ENCODE measurements at places on chromosomes 7 and 10.

DNA sequence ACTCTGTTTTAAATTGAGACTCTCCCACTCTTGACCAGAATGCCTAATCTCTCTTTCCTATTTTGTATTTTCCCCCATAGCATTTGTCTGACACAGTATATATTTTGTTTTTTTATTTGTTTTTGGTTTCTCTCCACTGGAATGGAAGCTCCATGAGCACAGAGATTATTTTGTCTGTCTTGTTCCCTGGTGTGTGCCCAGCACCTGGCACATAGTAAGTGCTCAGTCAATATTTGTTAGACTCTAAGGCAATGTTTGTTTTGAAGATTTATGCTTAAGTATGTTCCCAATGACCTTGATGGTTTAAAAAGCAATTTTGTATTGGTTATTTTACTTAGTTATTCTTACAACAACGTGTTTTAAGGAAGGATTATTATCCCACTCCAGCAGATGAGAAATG is 201.8 kb downstream of the DYNC1I1 start:
- no peak for DNase-seq

GRCh38 chr10:130726996-130727725 is 584.4 kb downstream of the TCERG1L start:
- no peak for DNase-seq

- DNase-seq, result no peak
These were observed 523.6 kb downstream of the KIF20B start for GRCh38 chr10:90224791-90225566.

DNA sequence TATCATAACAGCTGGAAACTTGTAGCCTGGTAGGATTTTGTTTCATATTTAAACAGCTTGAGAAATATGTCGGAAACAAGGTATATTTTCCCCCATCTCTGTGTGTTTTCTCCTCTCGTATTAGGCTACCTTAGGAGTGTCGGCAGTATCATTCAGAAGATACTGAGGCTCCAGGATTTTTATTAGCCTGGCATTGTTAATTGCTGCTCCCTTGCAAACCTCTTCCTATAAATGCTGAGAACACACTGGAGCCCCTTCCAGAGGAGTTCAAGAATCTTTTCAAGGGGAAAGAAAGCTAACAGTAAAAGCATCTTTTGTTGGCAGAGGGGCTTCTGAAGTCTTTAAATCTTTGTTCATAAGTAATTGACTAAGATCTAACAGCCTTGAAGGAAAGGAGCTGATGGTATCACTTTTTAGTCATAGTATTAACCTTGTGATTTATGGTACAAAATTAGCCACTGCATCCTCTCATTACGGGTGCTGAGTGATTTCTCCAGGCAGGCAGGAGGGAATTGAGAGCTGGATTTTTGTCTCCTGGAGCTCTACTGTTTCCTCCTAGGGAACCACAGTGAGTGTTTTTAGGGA is 998.7 kb downstream of the LRMDA start:
- no peak for DNase-seq

DNA sequence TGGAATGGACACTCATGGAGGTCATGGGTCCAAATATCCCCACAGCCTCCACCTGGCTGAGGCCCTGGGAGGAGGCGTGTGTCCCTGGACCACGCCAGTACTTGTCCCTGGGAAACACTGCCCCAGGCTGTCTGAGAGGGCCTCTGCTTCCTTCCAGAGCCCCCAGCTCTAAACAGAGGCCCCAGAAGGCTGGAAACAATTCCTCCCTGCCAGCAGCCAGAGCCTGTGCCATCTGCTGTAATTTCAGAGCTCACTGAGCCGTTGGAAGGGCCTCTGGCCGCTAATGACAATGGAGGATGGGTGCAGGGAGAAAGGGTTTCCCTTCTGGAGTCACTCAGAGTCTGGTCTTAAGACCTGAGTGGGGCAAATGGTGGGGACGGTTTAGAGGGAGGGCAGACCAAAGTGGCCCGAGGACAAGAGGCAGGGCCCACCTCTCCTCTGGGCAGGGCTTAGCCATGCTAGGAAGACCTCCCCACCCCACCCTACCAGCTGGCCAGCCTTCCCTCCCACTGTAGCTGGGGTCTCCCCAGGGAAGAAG is 7.1 kb downstream of the CHAT start:
- DNase-seq, result no peak

DNA sequence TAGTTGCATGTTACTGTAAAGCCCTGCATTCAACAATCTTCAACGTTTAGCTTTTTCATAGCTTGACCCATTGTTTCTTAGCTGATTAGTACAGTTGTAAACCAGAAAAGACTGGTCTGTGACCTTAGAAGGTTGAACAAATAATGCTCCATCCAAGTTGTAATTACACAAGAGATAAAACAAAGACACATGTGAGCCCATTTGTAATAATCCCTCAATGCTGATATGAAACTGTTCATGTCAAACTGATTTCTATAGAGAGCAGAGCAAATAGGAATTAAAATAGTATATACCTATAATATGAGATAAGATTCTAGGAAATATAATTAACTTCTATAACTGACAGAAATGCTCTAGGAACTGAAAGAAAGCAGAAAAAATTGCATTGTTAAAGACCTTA is 94.7 kb upstream of the SLC25A13 start:
- DNase-seq, result no peak
